ENCODE measurements at places on chromosomes 4 and X. TPM values are rescaled to one million over a fixed set of nuclear protein-coding genes. Genes with fewer than 3 reads are reported as not detected.
A peak's percentile ranks its signal among the peaks of the same experiment; 100 is the strongest.

GRCh38 chr4:179836179-179837075 is 2394.2 kb upstream of the AGA start:
- no peak for DNase-seq

- DNase-seq, result peak; percentile 23
These were observed 40.0 kb upstream of the IRF2 start for GRCh38 chr4:184514121-184514988.

GRCh38 chrX:101986586-101986985 is 54.8 kb upstream of the ZMAT1 start:
- no peak for DNase-seq

GRCh38 chr4:55920571-55920970 is 28.2 kb upstream of the CEP135 start:
- no peak for DNase-seq

GRCh38 chr4:165443276-165443675 is 64.5 kb downstream of the CPE start:
- DNase-seq, result no peak

DNA sequence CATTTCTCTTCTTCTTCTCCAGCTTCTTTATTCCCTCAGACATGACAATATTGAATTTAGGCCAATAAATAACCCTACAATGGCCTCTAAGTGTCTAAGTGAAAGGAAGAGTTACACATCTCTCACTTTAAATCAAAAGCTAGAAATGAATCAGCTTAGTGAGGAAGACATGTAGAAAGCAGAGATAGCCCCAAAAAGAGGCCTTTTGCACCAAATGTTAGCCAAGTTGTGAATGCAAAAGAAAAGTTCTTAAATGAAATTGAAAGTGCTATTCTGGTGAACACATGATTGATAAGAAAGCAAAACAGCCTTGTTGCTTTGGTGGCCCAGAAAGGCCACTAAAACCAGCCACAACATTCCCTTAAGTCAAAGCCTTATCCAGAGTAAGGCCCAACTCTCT is 146.2 kb upstream of the HHIP start:
- DNase-seq, result no peak

DNA sequence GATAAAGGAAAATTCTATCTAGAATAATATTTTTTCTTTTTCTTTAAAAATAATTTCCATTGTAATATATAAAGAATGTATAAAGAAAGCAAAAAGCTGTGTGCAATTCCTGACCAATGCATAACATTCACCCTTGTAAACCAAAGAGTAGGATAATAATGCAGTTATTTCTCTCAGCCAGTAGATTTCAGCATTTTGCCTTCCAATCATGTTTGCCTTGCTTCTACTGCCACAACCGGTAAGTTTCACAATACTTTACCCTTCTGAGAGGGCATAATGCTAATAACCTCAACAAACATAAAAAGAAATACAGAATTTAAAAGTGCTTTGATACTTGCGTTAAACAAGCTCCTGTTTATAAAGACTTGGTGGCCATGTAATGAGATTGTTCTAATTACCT is 59.9 kb downstream of the CHIC2 start:
- no peak for DNase-seq

DNA sequence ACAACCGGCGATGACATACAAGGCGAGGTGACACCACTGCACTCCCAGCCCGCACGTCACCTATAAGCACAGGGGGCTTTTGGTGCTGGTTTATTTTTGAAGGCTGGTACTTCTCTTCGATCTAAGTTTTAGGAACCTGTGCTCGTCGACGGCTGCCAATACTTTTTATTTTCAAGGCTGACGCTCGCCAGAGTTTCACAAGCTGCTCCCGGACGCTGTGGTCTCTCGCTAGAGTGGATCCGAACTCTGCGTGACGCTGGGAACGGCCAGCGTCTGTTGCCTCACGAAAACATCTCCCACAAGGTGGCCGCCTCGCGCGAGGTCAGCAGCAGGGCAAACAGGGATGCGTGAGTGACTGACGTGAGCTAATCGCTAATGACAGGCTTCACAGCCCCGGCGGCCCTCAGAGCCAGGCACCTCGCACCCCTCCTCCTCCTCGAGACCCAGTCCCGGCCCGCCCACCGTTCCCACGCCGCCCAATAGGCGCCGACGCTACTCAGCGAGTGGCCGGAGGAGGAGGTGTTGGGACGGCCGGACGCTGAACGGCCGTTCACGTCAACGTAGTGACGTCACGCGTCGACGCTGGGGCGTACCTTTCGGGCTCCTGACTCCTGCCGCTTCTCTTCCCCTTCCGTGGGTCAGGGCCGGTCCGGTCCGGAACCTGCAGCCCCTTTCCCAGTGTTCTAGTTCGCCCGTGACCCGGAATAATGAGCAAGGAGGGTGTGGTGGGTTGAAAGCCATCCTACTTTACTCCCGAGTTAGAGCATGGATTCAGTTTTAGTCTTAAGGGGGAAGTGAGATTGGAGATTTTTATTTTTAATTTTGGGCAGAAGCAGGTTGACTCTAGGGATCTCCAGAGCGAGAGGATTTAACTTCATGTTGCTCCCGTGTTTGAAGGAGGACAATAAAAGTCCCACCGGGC is at the start of gene CLCN3:
CLCN3 (plus strand) TSS at position 621 of the 922 bp plus-strand sequence. CDS start 15,351 bp downstream, outside the sequence.
- peak; percentile 96 for DNase-seq

DNA sequence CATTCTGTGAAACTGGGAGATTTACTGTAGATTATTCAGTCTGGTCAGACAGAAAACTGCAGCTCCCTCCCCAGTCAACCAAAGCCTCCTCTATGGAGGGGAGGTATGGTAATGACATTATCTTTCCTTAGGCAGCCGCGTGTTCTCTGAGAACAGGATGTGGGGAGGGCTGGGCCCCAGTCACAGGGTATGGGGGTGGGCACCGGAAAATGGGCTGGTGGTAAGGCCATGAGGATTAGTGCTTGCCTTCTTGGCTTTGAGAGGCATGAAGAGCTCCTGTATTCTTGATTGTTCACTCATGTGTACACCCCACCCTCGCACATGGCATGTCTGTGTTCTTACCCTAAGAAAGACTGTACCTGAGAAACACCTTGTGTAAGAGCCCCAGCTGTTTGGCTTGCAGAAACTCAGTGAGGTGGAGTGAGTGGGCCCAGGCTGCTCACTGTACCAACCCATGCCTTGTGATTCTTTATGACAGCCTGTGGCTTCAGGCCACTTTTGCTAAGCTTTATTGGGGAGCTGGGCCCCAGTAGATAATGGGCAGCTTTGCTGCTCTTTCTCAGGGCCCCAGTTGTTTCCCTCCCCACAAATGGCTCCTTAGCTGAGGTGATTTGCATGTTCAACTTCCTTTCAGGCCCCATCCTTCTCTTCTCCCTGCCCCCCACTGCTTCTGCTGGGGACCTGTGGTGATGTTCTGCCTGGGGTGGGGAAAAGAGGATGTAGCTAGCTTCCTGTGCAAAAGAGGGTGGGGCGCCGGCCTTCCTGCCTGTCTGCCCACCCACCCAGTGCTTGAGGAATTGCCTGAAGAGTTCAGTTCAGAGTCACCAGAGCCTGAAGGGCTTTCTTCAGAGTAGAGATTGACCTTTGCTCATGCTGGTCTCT is 30.7 kb downstream of the MSN start:
- DNase-seq, result no peak

- DNase-seq, result no peak
These were observed 34.5 kb downstream of the ELF4 start for GRCh38 chrX:130075777-130076176.

DNA sequence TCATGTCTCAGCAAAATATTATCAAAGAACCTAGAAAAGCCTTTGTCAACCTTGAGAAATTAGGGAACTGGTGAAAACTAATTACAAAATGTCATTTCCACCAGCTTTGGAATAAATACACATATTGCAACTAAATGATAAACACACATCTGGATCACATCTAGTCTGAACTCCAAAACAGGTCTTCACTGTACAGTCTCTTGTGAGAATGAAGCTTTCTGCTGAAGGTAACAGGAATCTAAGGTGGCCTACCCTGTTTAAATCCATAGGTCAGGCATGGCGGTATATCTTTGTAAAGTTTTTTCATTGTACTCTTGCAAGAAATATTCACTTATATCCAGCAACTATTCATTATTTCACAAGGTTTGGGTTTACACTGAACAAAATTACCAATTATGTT is 1.7 kb downstream of the SH3D19 start:
- DNase-seq, result no peak

DNA sequence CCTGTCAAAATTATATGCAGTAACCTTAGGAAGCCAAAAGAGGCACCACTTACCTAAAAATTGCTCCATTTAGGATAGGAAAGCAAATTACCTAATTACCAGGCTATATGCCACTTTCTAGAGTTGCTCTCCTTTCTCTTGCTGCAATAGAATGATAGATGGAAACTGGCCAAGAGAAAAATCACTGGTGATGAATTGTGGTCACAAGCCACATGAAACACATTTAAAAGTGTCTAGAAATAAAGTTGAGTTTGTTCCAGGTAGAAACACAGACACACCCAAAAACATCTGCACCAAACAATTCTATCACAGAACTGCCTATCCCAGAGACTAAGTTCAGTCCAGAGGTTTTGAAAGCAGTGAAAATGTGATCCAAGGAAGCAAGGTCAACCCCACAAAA is 337.7 kb downstream of the PCDH19 start:
- no peak for DNase-seq

GRCh38 chr4:43732829-43733426 is 715.7 kb downstream of the KCTD8 start:
- DNase-seq, result no peak

DNA sequence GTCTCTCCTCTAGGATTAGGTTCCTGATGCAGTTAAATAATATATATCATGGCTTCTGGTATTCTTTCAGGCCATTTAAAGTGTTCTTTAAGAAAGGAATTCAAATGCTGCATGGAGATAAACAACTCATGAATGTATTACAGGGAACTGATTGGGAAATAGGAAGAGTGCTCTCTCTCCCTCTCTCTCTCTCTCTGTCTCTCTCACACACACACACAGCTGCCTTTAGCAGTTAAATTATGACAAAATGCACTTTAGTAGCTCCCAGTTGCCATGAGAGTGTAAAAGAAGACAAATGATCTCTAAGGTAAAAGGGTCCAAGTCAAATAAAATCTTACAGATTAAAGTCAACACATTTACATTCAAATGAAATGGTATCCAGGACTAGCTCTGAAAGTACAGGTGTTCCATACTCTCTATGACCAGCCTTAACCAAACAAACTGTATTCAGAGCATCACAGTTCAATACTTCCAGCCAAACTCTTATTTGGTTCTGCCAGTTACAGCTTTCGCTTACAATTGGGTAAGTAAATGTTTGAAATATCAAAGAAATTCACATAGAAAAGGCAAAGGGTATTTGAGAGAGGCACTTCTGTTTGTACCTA is 94.7 kb upstream of the CXXC4 start:
- DNase-seq, result no peak

DNA sequence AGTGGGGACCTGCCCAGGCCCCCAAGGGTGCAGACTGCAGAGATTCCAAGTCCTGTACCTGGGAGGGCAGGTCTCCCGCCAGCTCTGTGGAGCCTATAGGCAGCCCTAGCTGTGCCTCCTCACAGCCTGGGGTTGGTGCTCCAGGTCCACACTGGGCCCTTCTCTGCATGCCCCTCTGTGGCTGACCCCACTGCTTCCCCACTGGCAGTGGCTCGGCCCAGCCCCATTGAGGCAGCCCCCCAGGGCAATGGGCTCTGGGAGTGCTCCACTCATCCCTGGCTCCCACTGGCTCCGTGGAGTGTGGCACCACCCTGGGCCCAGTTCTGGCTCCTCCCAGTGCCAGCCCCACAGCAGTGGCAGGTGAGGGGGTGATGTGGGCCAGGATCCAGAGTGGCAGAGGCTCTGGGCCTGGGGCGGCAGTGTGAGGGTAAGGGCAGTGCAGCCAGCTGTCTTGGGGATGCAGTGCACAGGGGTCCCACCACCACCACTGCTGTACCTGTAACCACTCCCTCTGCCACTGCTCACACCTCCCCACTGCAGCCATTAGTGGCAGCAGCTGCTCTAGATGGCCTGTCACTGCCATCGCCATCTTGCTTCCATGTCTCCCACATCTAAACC is 312.2 kb downstream of the GPM6A start:
- no peak for DNase-seq

The SORCS2 gene
- polyA plus RNA-seq, result 13.3 TPM

The COX7B2 gene
- not detected for polyA plus RNA-seq

The POF1B gene
- 0.38 TPM for polyA plus RNA-seq

The MXRA5 gene
- 5.9 TPM for polyA plus RNA-seq

The SOX3 gene
- polyA plus RNA-seq, result not detected

All from renal cortex interstitium (tissue), 15 donors.